ENCODE measurements at places on chromosomes 12 and 14.

GRCh38 chr12:6310771-6311610, 509 bp downstream of the PLEKHG6 start:
- no peak for DNase-seq

DNA sequence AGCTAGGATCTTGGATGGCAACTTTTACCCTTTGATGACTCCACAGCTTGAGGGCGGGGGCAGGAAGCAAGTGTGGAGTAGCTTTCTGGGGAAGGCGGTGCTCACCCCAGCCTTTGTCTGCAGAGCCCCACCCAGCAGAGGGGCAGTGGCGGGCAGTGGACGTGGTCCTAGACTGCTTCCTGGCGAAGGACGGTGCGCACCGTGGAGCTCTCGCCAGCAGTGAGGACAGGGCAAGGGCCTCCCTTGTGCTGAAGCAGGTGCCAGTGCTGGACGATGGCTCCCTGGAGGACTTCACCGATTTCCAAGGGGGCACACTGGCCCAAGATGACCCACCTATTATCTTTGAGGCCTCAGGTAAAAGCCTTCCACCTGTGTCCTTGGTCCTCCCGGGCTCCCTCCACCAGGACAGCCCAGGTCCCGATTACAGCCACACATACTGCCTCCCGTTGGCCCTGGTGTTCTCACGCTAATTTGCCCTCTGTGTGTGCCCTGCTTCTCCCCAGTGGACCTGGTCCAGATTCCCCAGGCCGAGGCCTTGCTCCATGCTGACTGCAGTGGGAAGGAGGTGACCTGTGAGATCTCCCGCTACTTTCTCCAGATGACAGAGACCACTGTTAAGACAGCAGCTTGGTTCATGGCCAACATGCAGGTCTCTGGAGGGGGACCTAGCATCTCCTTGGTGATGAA, 1.2 kb downstream of the TAPBPL start:
- no peak for DNase-seq

- no peak for DNase-seq
Measured at GRCh38 chr12:53051058-53051880, 1.4 kb downstream of the TNS2 start.

GRCh38 chr14:103663506-103663905, 34.5 kb downstream of the KLC1 start:
- DNase-seq = no peak

- DNase-seq = no peak
Measured at GRCh38 chr14:77133720-77134338, 7.8 kb downstream of the ZDHHC22 start.

DNA sequence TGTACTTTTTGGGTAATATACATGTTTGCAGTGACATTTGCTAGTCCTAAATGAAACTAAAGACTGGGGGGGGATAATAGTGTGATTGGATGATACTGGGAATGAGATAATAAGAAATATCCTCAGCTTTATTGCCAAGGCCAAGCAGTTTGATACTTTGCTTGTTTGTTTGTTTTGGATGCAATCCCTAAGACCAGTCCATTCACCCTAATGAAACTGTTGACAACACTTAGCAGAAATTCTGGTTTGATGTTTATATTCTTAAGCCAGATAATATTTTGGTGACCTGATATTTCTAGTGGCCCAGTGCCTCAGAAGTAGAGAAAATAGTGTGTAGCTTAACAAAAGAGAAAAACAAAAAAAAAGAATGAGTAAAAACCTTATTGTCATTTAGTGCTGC, 1.8 kb downstream of the PHC1 start:
- no peak for DNase-seq

DNA sequence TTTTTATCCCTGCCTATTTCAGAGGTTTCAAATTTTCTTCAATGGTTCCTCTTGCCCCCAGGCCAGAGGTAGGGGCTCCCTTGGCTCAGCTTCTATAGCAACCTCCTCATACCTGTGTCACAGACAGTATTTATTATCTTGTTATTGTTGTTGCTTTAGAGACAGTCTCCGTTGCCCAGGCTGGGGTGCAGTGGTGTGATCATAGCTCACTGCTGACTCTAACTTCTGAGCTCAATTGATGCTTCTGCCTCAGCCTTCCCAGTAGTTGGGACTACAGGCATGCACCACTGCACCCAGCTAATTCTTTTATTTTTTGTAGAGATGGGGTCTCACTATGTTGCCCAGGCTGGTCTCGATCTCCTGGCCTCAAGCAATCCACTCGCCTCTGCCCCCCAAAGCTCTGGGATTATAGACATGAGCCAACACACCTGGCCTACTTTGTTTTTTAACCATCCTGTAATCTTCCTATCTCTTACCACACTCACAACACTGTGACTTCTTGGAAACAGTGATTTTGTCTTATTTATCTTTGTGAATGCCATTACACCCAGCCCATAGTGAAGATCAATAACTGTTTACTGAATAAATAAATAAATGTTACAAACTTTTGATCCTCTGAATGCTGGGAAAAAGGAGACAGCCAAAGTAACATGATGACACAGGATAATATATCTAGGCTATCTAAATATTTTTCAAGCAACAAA, 95.9 kb downstream of the PHLDA1 start:
- no peak for DNase-seq

DNA sequence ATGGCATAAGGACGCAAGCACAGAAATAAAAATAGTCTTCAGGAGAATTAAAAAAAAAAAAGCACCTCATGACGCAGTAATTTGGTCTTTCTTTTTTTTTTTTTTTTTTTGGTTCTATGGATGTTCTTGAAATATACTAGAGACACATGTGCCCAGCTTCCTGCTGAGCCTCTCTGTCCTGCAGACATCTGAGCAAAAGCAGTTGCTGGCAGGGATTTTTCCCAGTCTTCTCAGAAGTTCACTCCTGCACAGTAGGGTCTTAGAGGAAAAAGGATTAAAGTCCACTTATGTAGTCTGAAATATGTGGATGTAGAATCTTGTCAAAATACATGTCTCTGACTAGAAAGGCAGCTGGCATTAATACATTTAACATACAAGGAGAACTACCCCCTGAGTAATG, 1888.1 kb upstream of the SEL1L start:
- no peak for DNase-seq

DNA sequence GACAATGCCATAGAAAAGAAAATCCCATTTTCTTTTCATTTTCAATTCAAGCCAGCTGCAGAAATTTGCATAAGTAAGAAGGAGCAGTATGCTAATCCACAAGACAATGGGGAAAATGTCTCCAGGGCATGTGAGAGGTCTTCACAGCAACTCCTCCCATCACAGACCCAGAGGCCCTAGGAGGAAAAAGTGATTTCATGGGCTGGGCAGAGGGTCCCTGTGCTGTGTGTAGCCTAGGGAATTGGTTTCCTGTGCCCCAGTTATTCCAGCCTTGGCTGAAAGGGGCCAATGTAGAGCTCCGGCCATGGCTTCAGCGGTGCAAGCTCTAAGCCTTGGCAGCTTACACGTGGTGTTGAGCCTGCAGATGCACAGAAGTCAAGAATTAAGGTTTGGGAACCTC, 211.4 kb downstream of the CCDC59 start:
- no peak for DNase-seq

DNA sequence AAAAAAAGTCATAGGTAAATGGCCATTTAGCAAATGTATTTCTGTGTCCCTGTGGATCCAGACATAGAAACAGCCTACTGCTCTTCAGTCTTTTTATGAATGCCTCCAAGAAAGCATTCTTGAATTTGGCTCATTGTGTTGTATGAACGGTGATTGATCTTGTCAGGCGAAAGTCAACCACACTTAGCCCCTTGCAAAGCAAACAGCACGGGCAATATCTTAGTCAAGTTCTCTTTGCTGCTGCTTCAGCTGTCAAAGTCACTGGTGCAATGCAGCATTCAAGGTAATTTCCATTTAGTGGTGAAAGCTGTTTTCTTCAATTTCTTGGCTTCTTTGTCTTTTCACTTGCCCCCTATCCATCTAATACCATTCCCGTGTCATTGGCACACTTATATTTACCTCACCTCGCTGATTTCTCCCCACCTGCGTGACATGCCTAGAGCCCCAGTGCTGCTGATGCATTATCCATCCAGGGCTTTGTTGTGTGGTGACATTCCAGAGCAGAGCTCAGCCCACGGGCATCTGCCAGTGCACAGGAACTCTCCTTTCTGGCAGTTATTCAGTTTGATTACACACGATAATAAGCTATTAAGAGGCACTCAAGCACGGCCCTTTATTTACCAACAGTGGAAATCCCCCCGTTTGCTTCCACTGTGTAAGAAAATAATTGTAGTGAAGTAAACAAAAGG, 362.3 kb upstream of the NOVA1 start:
- DNase-seq = no peak

- DNase-seq = no peak
Measured at GRCh38 chr12:18492372-18493025, 231.2 kb downstream of the PIK3C2G start.

GRCh38 chr12:104575442-104576186, 118.9 kb downstream of the CHST11 start:
- DNase-seq = no peak

GRCh38 chr12:2800046-2800570, 5.3 kb downstream of the FKBP4 start:
- no peak for DNase-seq

GRCh38 chr14:71690478-71690877, 241.8 kb upstream of the RGS6 start:
- no peak for DNase-seq

- no peak for DNase-seq
Measured at GRCh38 chr14:61343471-61343870, 22.1 kb downstream of the PRKCH start.

GRCh38 chr12:130281153-130281799, 56.4 kb upstream of the PIWIL1 start:
- no peak for DNase-seq

- DNase-seq = no peak
Measured at GRCh38 chr14:70006699-70007098, 127.5 kb downstream of the SMOC1 start.

DNA sequence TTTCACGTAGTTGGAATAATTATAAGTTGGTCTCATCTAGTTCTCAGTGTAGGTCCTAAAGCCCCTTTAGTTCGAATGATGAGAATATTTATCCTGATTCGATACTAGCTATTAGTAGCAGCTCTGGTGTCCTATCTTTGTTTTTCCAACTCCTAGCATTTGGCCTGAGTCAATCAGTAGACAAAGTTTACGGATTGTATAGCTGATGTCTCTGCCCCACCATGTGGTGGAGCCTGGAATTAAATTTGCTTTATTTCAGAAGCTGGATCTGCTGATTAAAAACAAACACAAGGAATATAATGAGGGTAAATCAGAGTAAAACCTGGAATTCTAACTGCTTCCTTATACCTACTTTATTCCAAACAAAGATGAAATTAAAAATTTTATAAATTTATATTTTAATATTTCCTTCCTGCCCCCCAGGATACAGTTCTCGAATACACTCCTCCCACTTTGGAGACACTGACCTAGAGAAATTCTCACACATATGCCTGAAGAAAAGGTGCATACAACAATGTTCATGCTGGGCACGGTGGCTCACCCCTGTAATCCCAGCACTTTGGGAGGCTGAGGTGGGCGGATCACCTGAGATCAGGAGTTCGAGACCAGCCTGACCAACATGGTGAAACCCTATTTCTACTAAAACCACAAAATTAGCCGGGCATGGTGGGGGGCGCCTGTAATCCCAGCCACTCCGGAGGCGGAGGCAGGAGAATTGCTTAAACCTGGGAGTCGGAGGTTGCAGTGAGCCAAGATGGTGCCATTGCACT, 7.6 kb upstream of the BRMS1L start:
- DNase-seq = no peak

DNA sequence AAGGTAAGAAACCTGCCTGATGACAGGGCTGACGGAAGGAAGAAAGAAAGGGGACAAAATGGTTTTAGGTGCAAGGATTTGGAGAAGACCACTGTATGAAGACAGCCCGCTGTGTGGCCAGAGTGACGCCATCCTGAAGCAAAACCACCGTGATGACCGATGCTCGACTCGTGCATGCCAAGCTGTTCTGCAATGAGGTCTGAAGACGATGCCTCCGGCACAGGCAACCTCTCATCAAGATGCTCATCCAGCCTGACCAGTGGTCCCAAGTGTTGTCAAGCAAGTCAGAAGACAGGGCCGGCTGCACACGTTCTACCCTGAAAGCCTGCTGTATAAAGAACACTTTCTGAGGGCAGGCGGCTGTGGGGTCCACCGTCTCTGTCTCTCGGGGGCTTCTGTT, 34.8 kb downstream of the STX2 start:
- DNase-seq = no peak

GRCh38 chr12:30794591-30795409, 40.0 kb upstream of the CAPRIN2 start:
- no peak for DNase-seq

- no peak for DNase-seq
Measured at GRCh38 chr12:15754233-15754632, 35.0 kb downstream of the EPS8 start.

DNA sequence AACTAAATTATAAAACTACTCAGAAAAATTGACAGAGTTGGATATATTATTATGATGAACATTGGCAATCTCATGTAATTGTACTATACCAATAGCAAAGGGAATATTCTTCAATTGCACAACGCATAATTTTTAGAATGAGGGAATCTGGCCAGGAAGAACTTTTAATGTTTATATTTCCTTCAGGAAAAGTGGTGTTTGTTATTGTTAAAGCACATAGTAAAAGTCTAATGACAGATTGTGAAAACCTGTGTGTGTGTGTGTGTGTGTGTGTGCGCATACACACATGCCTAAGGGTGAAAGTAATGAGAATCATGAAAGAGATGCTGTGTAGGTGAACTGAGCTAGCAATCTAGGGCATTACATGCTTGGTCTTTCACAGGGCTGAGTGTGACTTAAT, 877.7 kb downstream of the SLC6A15 start:
- DNase-seq = no peak

GRCh38 chr14:33709283-33709682, 241.6 kb downstream of the EGLN3 start:
- DNase-seq = no peak

DNA sequence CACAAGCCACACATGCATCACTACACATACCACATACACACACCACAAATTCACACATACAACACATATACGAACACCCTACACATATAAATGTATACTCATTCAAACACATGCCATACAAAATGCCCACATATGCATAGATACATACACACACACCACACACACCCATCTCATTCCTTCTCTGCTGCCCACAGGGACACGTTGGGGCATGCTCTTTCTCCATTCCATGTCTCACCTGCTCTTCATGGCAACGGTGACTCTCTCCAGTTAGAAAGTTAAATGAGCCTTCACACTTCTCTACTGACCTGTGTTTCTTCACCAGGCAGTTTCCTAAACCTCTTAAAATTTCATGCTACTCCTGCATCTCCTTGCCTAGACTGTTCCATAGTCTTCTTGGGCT, 1194.8 kb downstream of the BCL11B start:
- no peak for DNase-seq

GRCh38 chr14:67332468-67332867, 27.1 kb downstream of the ATP6V1D start:
- DNase-seq = no peak

Data from NCI-H1436 treated with DMSO at 0.1 percent for 48 hours (cell line).